ENCODE measurements at places on chromosomes 5 and 9.
A peak's percentile ranks its signal among the peaks of the same experiment; 100 is the strongest.

GRCh38 chr5:10288592-10289219 is 19.0 kb downstream of the CMBL start:
- DNase-seq, result no peak

DNA sequence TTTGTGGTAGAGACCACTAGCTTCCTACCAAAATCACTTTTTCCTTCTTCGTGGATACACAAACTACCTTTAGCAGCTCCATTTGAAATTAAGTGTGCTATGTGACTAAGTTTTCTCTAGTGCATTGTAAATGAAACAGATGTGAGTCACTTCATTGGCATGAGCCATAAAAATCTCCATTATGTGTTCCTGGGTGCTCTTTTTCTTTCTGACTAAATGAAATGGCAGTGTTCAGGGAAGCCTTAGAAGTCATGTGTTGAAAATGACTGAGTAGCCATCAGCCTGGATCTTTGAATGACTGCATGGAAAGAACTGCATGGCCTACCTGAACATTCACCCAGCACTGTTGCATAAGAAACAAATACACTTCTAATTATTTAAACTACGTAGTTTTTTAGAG is 107.9 kb downstream of the NDUFAF2 start:
- DNase-seq, result no peak

GRCh38 chr9:81472701-81473100 is 216.6 kb downstream of the TLE1 start:
- DNase-seq, result no peak

DNA sequence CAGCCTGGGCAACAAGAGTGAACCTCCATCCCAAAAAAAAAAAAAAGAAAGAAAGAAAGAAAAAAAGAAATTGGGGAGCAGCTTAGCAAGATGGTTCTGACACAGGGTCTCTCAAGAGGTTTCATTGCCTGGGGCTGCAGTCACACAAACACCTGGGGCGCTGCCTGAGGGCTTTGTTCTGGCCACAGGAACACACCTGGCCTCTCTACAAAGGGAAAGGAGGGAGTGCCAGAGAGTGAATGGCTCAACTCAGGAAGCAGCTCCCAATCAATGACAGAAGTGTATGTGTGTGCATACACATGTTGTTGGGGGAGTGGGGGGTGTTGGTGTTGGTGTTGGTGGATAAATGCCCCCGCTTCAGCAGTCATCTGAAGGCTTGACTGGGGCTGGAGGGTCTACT is 32.4 kb upstream of the CTNNA1 start:
- no peak for DNase-seq

GRCh38 chr5:148791334-148791667 is 35.1 kb upstream of the ADRB2 start:
- DNase-seq, result no peak

- no peak for DNase-seq
Observed at GRCh38 chr5:88407341-88407740, 138.7 kb upstream of the TMEM161B start.

GRCh38 chr9:130064621-130065020 is 10.9 kb downstream of the GPR107 start:
- DNase-seq, result no peak

DNA sequence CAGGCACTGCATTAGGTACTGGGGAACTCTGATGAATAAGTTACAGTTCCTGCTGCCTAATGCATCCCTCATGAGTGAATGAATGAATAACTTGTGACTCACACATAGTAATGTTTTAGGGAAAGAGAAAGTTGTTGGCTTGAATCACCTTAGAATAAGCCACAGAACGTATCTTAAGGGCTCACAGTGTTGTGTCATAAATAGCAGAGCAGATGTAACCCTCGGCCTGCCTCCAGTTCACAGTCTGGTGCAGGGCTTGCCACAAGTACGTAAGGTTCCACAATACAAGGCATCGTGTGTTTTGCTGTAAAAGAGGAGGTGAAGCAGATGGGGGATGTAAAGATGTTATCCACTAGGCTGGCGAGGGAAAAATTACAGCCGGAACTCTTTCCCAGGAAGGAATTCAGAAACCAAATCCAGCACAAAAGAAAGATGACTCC is 218.7 kb downstream of the TRPM3 start:
- no peak for DNase-seq

- no peak for DNase-seq
Observed at GRCh38 chr9:111287127-111287526, 42.9 kb downstream of the OR2K2 start.

DNA sequence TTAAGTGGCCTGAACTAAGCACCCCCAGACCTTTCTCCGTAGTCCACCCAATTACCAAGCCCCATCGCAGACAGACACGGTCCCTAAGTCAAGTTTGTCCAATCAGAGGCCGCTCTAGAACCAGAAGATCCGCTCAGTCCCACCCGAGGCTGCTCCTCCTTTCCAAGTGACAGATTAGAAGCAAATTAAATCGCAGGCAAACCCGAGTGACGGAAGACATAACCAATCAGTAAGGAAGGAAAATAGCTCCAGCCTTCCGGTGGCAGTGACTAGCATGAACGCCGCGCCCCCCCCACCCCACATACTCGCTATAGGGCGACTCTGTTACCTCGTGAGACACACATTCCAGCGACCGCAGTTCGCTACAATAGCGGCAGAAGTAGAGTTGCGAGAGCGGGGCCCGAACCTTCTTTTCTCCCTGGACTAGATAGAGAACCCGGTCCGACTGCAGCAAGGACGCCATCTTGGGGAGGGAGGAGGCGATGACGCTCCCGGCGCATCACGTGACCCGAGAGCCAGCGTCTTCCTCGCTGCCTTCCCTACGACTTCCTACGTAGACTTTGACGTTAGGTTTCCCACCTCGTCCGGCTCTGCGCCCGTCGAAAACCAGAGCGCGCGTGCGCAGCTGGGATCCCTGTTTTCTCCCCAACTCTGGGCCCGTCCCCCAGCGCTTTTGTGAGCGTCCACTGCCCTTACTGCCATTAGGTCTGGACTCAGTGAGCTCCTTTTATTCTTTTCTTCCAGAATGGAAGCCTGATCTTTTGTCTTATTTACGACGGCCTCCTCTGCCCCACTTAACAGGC is at the start of gene DCTN4:
TSS of gene DCTN4 (minus strand) at position 487 of the 803 bp plus-strand sequence. CDS start at position 463, 24 bp downstream.
- peak; percentile 89 for DNase-seq

DNA sequence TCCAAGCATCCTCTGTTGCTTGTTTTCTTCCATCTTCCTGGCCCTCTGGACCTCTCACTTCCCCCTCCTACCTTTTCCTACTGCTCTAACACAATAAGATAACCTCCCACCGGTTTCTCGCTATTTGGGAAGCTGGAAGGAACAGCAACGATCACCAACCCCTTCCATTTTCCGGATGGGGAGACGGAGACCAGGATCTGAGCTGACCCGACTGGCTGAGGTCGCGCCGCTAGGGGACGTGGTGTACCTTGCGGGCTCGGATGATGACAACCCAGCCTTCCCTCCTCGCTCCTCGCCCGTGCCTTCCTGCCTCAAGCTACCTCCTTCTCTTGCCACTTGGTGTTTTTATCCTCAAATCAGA is 1.9 kb downstream of the LPAR1 start:
- DNase-seq, result no peak

- DNase-seq, result no peak
Observed at GRCh38 chr5:136766456-136766855, 401.1 kb upstream of the TRPC7 start.

DNA sequence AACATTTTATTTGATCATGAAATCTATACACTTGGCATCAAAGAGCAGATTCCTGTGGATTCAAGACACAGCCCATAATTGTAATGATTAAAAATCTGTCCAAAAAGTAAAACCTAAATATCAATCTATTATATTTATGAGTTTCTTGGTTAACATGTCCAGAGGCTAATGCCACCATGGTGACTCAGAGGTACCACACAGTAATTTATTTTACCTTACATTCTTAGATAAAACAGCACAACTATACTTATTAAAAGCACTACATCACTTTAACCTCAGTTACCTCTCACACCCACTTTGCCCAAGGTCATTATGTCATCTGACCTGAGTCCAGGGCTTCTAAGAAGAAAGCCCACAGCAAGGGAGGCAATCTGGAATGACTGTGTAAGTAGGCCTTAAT is 519.2 kb downstream of the RASEF start:
- no peak for DNase-seq

GRCh38 chr5:126947146-126948010 is 83.0 kb downstream of the MARCHF3 start:
- no peak for DNase-seq

DNA sequence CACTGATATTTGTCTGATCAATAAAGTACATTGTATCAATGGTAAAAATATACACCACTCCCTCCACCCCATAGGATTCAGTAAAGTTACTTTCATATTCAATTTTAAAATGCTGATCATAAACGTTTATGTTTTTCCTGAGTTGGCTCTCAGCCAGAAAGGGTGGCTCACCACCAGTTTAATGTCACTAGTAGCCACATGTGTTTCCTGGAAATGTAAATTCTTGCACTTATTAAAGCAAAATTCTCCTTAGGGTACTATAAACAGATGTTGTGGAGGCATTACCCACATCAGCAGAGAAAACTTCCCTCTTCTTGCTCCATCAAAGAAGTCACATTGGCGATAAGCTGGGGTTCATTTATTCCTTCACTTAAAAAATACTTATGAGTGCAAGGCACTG is 210.3 kb downstream of the SREK1 start:
- no peak for DNase-seq

- no peak for DNase-seq
Observed at GRCh38 chr5:150036513-150036912, 36.0 kb downstream of the HMGXB3 start.

DNA sequence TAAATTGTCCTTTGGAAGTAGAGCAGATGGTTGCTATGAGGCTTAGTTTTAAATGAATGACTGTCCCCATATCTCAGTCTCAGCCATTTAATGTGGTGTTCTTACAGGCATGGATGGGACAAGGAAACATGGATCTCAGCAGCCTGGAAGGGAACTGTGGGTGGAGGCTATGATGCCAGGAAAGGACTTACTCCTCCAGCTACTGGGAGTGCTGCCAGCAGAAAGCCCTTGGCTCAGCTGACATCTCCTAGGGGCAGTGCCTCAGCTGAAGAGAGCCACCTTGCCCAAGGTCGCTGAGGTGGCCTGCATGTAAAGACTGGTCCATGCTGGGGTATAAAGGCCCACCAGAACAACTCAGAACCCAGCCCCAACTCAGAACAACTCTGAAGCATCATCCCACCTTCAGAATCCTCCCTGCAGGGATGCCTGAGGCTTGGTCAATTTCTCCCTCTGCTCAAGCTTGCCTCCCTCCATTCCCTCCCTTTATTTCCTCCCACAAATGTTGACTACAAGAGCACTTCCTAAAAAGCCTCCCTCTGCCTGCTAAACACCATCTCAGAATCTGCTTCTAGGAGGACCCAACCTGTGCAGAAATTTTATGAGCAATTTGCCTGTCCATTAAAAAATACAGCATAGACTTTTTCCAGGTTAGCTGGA is 1.8 kb upstream of the PDE8B start:
- no peak for DNase-seq

DNA sequence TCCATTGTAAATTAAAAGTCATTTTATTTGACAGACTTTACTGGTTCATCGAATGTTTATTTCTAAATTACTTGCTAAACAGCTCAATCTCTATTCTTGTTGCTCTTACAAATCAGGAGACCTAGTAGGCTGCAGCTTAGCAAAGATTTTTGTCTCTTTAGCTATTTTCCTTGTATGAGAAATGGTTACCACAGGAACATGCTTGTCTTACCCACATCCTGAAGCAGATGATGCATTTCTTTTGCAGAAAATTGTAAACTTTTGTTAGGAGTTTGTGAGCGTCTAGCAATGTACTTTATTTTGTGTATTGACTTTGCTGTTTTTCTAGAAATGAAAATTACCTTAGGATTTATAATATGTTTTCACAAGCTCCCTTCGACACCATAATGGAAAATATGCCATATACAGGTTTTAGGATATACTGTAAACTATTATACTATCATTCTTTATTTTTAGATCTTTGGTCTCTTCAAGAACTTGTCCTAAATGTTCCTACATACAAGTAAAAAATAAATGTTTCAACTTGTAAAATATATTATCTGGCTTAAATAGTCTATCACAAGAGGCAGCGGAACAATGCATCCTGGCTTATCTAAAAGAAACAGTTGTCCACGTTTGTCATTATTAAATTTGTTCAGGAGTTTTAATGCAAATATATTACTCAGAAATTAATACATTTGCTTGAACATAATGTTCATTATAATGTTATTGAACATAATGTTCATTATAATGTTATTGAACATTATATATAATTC is 54.1 kb downstream of the SPEF2 start:
- no peak for DNase-seq

DNA sequence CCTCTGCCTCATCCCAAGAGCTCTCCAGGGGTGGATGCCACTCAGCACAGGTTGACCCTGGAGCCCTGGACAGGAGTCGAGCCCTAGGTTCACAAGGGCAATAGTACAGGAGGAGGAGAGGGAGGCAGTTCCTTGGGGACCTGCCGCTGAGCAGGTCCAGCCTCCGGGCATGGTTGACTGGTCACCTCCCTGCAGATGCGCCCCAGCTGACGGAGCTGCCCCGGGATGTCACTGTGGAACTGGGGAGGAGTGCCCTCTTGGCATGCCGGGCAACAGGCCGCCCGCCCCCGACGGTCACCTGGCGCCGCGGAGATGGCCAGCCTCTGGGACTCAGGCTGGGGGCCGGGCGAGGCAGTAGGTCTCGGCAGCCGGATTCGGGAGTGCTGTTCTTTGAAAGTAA is 53.7 kb downstream of the HMCN2 start:
- DNase-seq, result no peak

- DNase-seq, result no peak
Observed at GRCh38 chr5:159851053-159851452, 65.2 kb upstream of the ADRA1B start.

DNA sequence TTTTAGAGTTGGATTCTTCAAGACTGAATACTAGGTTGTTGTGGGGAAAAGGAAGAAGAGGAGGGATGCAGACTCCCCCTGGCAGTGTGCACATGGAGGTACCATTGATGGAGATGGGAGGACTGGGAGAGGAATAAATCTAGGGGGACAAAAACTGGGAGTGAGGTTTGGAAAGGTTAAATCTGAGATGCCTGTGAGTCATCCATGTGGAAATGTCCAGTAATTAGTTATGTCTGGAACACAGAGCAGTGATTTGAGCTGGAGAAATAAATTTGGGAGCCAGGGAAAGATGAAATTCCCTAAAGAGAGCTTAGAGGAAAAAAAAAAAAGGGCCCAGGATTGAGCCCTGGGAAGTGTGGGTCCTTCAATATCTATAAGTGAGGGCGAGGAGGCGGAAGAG is 8.0 kb upstream of the CCIN start:
- no peak for DNase-seq

- no peak for DNase-seq
Observed at GRCh38 chr5:159645179-159645846, 271.0 kb upstream of the ADRA1B start.

DNA sequence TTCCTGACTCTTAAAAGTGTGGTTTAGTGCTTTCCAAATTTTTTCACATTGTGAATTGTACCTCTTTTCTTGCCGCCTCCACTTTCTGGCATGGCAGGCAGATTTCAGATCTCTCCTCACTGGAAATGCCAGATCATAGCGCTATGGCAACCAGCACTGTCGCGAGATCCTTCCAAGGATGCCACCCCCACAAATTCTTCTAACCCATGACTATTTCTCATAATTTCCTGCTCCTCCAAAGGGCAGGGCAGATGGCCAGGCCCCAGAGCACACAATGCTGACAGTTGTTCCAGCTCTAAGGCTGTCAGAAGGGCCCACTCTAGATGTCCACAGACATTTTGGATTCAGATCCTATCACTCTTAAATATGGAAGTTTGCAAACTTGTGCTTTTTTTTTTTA is 446.2 kb upstream of the RIOK2 start:
- DNase-seq, result no peak

- no peak for DNase-seq
Observed at GRCh38 chr9:68629042-68629441, 76.0 kb upstream of the PIP5K1B start.

- DNase-seq, result no peak
Observed at GRCh38 chr9:1939926-1940368, 75.2 kb upstream of the SMARCA2 start.

- no peak for DNase-seq
Observed at GRCh38 chr9:72509635-72510034, 11.8 kb upstream of the TMC1 start.

All from CMK (cell line).